ENCODE measurements at places on chromosomes 13 and 19.

- DNase-seq: no peak
Measured at GRCh38 chr13:45870232-45870631, 18.7 kb upstream of the SIAH3 start.

DNA sequence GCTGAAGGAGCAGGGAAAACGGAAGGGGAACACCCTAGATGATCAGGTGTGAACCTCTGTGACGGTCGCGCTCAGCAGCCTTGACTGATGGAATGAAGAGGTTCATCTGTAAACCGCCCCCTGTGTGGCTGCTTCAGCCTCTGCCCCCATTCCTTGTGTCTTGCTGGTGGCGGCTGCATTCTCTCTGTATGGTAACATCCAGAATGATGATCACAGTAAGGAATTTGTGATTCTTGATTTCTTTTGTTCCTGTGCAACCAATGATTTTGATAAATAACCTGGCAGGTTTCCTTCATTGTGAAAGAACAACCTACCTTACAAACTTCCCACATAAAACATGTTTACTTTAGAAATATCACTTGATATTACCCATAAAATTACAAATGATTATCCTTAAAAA is 118.7 kb upstream of the MCF2L start:
- no peak for DNase-seq

GRCh38 chr13:77300176-77301037 is 26.5 kb downstream of the MYCBP2 start:
- no peak for DNase-seq

GRCh38 chr19:38316477-38317067 is 825 bp upstream of the YIF1B start:
- DNase-seq: no peak

DNA sequence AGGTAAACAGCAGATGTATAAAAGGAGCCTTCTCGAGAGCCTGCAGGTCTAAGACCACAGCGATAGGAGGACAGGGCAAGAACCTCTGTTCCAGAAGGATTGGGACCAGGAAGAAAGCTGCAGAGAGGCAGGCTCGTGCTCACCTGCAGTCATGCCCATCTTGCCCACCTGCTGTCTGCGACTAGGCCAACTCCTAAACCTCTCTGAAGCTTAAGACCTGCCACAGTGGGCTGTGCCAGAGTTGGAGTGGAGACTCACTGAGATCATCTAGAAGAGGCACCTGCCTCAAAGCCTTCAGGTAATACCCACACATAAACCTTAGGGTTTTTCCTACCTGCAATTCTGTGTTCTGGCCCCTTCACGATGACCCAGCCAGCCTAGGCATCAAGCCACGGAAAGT is 68.7 kb downstream of the IRS2 start:
- DNase-seq: no peak

GRCh38 chr13:112347986-112348385 is 28.2 kb upstream of the SPACA7 start:
- DNase-seq: no peak

- no peak for DNase-seq
Measured at GRCh38 chr13:101120007-101120406, 296.3 kb downstream of the NALCN start.

GRCh38 chr13:38395497-38395788 is 45.8 kb downstream of the UFM1 start:
- no peak for DNase-seq

DNA sequence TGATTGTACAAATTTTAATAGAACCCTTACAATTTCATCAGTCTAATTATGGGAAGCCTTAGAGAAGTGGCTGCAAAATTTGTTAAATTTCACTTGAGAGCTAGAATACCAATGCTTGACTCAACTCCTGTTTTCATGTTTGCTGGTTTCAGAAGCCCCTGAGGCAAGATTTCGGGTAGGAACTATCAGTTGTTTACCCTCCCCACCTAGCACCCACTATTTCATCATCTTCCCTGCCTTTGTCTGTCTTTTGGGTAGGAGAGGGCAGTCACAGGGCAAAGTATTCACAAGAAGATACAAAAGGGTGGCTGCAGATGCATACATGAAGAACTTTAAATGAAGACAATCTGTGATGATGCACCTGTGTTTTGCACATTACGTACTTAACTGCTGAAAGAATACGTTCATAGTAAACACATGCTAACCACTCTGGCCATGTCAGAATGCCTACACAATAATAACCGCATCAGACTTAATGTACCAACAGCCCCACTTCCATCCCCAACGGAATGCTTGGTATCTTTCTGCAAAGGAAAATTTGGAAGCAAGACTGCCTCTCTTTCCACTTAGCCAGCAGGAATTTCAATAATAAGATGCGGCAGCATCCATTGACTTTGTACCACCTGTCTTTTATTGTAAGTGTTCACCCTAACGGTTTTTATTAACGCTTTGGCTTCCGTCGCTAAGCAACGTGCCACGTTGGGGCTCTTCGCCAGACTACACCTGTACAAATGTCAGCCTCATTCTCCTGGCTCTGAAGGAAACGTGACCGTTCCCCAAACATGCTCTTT is 30.4 kb downstream of the TPT1 start:
- no peak for DNase-seq

GRCh38 chr13:73767191-73767741 is 366.9 kb downstream of the KLF12 start:
- no peak for DNase-seq

DNA sequence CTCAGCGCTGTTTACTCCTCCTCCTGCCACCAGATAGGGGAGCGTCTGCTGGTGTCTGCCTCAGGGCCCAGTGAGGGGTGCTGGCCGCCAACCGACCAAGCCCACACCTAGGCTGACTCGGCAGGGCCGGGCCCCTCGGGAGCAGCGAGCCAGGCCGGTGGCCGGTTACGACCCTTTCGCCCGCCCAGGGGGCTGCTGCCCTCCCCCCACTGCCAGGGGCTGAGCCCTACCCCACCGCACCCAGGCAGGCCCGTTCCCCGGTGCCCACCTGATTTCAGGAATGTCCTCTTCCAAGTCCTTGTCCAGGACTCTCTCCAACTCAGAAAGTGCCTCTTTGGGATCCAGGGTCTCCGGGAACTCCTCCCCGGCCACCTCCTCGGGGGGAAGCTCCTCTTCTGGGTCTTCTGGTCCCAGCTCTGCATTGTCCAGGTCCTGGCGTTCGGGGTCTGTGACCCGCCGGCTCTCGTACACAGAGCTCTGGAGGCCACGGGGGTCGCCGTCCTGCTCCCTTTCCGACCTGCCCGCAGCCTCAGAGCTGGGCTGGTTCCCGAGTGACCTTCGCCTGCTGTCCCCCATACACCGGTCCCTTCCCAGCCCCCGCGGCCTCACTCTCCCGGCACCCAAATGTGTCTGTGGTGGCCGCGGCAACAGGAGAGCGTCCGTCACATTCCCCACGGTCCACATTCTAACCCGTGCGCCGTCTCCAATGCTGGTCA is 31.0 kb upstream of the MIER2 start:
- DNase-seq: no peak

DNA sequence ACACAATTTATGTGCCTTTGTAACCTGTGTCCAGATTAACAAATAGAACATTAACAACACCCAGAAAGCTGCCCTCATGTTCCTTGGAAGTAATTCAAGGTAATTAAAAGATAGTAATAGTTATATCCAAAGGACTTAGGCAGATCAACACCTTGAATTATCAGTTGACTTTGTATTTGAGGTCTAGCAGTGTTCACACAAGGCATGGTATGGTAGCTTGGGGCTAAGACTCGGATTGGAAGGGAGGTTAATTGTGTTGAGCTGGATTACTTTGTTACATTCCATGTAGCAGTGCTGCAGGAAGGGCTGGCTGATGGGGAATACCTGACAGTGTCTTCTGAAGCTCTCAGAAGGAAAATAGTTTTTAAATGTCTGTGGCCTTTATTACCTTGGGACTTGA is 16.8 kb downstream of the SLC25A15 start:
- no peak for DNase-seq

- DNase-seq: no peak
Measured at GRCh38 chr19:16649734-16650133, 10.2 kb downstream of the SMIM7 start.

DNA sequence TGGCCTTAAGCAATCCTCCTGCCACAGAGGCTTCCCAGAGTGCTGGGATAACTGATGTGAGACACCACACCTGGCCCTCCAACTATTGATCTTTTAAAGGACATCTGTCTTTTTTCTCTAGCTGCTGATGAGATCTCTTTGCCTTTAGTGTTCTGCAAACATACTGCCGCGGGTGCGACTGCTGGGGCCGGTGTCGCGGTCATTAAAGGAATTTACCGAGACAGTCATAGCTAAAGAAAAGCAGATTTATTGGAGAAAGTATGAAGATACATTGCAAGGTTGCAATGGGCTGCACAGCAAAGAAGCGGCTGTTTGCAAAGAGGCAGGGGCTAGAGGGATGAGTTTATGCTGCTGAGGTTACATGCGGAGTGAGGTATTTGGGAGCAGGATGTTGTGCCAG is 31.2 kb upstream of the LRRC4B start:
- no peak for DNase-seq
